ENCODE measurements at places on chromosomes 12 and 14. TPM values are rescaled to one million over a fixed set of nuclear protein-coding genes. Genes with fewer than 3 reads are reported as not detected.
A peak's percentile ranks its signal among the peaks of the same experiment; 100 is the strongest.

GRCh38 chr12:11238275-11238674 lies 31.2 kb downstream of the PRB3 start:
- no peak overlapping the region for H3K27ac ChIP-seq
- no peak for DNase-seq
- H3K4me3 ChIP-seq: no peak overlapping the region

- H3K4me3 ChIP-seq: no peak overlapping the region
- peaks cover 33% of the 10 kb centered on the region for H3K27me3 ChIP-seq
- DNase-seq: no peak
- H3K36me3 ChIP-seq: no peaks in the 10 kb centered on the region
- no peak overlapping the region for H3K27ac ChIP-seq
Measured at GRCh38 chr14:24984846-24985589, 64.9 kb downstream of the STXBP6 start.

Gene KRT4
- total RNA-seq: not detected

DNA sequence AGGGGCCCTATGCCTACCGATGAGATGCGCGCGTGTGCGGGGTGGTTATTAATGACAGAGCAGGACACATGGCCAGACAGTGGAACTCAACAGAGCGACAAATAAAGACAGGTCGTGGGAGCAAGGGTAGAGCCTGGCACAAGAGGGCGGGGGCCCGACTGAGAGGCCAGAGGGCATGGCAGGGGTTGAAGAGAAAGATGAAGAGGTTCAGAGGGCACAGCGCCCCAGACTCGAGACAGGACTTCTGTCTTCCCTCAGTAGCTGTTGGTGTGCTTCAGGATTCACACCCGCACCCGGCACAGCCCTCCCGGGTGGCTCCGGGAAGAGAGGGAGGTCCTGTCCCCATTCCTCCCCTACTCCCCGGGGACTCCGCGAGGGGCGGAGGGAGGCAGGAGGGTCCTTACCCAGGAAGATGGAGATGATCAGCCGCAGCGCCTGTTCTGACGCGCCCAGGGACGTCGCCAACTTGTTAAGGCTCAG lies 366 bp downstream of the LPCAT3 start:
- peaks cover 2% of the 10 kb centered on the region for H3K36me3 ChIP-seq
- peaks cover 43% of the 10 kb centered on the region for H3K4me1 ChIP-seq
- peak; percentile 46 for DNase-seq
- no peaks in the 10 kb centered on the region for H3K27me3 ChIP-seq

DNA sequence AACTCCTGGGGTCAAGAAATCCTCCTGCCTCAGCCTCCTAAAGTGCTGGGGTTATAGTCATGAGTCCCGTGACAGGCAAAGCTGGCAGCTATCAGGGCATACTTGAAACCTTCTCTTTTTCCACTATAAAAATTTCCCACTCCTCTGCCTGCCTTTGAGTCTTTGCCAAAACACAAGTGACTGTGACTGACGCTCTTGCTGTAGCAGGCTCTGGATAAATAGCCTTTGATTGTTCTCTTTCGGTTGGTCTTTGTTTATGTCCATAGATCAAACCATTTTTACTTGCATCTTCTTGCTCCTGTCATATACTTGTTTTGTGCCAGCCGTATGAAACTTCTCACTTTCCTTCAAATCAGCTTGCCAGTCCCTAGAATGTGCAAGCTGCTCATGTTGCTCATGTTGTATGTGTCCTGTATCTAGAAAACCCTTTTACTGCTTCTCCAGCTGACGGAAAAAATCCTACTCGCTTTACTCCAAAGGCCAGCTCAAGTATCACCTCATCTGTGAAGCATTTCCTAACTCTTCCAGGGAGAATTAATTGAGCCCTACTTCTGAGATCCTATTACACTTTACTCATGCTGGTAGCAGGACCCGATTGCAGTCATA lies 73.1 kb downstream of the RESF1 start:
- no peak for DNase-seq
- H3K27me3 ChIP-seq: no peaks in the 10 kb centered on the region
- H3K4me1 ChIP-seq: peaks cover 22% of the 10 kb centered on the region
- H3K4me3 ChIP-seq: no peak overlapping the region

Gene GALNT16
- 0.05 TPM for total RNA-seq

DNA sequence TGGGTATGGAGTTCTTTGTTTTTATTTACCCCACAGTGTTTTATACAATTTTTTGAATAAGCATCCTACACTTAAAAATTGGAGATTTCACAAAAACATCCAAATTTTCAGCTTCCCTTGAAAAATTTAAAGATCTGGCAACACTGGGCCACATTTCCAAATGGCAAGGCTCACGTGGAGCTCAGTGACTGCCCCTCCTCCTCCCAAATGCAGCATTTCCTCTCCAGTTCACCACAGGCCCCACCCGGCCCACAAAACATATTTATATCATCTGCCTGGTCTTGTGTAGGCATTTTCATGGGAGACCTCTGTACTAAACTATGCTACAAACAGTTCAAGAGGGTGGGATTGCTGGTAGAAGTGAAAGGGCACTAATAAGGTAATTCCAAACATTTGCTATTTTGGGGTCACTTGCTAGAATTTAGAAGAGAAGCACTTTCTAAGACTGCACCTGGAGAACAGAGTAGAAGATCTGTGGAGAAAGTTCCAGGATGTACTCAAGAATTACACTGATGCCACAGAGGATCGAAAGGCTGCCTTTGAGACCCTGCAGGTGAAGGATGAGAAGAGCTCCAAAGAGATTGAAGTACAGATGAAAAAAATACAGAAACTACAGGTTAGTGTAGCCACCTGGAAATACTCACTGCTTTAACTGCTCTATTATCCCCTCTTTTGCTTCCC lies 7.3 kb downstream of the FKBP11 start:
- peak overlapping the region; percentile 90 for H3K27ac ChIP-seq
- peak overlapping the region; percentile 44 for H3K4me3 ChIP-seq
- peaks cover 35% of the 10 kb centered on the region for H3K4me1 ChIP-seq
- H3K27me3 ChIP-seq: no peaks in the 10 kb centered on the region
- H3K36me3 ChIP-seq: peaks cover 4% of the 10 kb centered on the region
- DNase-seq: no peak

GRCh38 chr14:68945585-68946488 lies 33.3 kb downstream of the ACTN1 start:
- H3K4me1 ChIP-seq: peaks cover 80% of the 10 kb centered on the region
- H3K36me3 ChIP-seq: no peaks in the 10 kb centered on the region
- peak overlapping the region; percentile 72 for H3K27ac ChIP-seq
- peak overlapping the region; percentile 52 for H3K4me3 ChIP-seq

DNA sequence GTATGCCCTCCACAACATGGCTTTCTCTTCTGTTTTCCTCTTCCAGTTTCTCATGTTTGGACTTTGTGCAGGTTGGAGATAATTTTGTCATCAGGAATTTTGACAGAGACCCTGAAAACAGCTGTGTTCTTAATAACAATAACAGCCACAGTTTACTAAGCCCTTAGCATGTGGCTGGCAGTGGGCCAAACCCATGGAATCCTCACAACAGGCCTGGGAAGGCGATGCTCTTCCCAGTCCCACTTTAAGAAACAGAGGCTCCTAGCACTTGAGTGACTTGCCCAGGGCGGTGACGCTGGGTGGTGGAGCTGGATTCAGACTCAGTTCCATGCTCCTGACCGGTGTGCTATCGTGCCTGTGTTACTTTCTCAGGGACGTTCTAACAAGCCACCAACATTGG lies 20.1 kb upstream of the PLEKHG3 start:
- no peak overlapping the region for H3K27ac ChIP-seq
- no peaks in the 10 kb centered on the region for H3K36me3 ChIP-seq
- H3K4me1 ChIP-seq: peaks cover 8% of the 10 kb centered on the region
- no peak overlapping the region for H3K4me3 ChIP-seq
- H3K27me3 ChIP-seq: no peaks in the 10 kb centered on the region

GRCh38 chr14:59482541-59483331 lies 1.5 kb downstream of the L3HYPDH start:
- no peak for DNase-seq
- peaks cover 56% of the 10 kb centered on the region for H3K4me1 ChIP-seq
- peaks cover 3% of the 10 kb centered on the region for H3K36me3 ChIP-seq

Gene OTX2
- total RNA-seq: not detected

Gene MTA1
- total RNA-seq: 125 TPM

DNA sequence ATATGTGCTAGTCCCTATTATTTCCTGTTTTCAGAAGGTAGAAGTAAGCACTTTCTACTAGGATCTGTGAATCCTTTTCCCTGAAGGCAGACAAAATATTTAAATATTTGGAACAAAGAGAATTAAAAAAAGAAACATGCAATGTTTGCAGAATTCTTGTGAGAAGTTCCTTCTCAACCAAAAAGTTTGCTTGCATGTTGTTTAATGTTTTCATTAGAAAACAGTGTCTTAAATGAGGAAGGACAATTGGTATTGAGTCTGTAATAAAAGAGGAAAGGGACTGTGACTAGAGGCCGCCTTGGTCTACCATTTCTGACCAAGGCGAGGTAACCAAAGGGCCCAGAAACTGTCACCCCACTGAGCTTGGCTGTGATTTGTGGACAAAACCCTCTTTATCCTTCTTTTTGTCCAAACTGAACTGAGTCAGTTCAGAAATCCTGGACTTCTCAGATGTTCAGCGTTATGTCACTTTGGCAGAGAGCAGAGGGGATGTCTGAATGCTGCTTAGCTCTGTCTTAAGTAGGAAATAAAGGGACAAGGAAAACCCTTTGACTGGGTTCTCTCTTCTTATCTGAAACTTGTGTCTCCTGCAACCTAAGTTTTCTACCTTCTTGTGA lies 129.8 kb upstream of the CPM start:
- no peak overlapping the region for H3K4me3 ChIP-seq
- no peaks in the 10 kb centered on the region for H3K27me3 ChIP-seq
- DNase-seq: no peak
- H3K27ac ChIP-seq: no peak overlapping the region

Gene NTS
- total RNA-seq: not detected

Gene SERPINA9
- total RNA-seq: not detected

DNA sequence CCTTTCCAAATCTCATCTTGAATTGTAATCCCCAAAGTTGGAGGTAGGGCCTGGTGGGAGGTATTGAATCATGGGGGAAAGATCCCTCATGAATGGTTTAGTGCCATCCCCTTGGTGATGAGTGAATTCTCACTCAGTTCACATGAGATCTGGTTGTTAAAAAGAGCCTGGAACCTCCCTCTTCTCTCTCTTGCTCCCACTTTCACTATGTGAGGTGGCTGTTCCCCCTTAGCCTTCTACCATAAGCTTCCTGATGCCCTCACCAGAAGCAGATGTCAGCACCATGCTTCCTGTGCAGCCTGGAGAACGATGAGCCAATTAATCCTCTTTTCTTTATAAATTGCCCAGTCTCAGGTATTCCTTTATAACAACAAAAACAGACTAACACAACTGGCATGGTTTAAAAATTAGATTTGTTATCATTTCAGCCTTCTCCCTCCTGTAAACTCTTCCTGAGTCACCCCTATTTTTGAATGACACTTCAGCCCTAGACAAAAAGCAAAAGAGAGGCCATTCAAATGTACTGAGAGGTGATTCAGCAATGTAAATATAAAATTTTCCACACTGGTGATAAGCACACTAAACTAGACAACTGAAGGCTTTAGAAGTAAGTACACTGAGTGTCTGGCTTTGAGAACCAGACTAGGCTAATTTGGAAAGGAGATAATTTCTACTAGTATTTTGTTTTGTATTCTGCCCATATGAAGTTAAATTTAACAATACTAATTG lies 212.1 kb upstream of the ABCD2 start:
- no peak overlapping the region for H3K4me3 ChIP-seq
- H3K4me1 ChIP-seq: no peaks in the 10 kb centered on the region
- H3K27me3 ChIP-seq: no peaks in the 10 kb centered on the region
- no peak overlapping the region for H3K27ac ChIP-seq
- no peak for DNase-seq

Gene SLC17A8
- not detected for total RNA-seq

GRCh38 chr14:99188731-99189191 lies 83.2 kb downstream of the BCL11B start:
- DNase-seq: peak; percentile 76
- peak overlapping the region; percentile 98 for H3K4me3 ChIP-seq
- H3K36me3 ChIP-seq: peaks cover 6% of the 10 kb centered on the region
- peaks cover 95% of the 10 kb centered on the region for H3K4me1 ChIP-seq
- no peaks in the 10 kb centered on the region for H3K27me3 ChIP-seq
- peak overlapping the region; percentile 98 for H3K27ac ChIP-seq

DNA sequence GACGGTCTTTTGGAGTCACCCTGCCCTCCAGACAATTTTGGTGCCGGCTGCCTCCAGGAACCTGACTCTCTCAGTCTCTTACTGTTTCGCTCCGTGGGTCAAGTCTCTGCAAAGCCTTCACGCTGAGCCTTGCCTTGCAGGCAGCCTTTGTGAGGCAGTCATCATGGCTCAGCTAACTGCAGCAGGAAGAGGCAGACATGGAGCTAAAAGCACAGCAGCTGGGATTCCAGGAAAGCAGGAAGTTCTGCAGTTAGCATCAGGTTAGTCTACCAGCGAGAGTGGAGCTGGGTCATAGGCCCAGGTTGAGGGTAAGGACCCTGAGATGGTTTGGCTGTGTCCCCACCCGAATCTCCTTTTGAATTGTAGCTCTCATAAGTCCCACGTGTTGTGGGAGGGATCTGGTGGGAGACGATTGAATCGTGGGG lies 305.4 kb downstream of the PCNX1 start:
- H3K36me3 ChIP-seq: peaks cover 5% of the 10 kb centered on the region
- peaks cover 8% of the 10 kb centered on the region for H3K27me3 ChIP-seq
- peaks cover 13% of the 10 kb centered on the region for H3K4me1 ChIP-seq
- no peak overlapping the region for H3K27ac ChIP-seq
- no peak for DNase-seq

DNA sequence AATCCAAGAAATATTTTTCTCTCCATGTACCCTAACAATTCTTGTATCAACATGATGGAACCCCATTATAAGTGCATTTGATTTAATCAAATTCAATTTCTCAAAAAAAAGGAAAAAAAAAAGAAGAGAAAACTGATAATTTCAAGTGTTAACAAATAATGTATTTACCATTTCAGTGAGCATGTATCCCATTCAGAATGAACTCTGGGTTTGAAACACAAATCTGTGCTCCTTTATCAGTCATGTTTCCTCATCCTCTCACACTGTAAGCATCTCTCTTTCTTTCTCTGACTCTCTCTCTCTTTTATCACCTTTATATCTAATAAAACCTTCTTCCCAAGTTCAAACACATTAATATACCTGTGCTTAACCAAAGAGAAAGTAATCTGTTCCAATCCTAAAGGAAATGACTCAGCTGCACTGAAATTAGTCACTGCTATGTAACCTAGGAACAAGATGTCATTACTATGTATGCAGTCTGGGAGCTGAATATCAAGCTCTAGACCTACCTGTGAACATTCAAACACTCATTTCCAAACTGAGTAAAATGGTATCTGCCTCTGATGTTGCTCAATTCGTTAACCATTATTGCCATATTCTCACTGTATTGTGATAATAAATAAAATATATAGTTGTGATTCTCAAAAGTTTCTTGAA lies 135.0 kb upstream of the LRIG3 start:
- H3K4me1 ChIP-seq: peaks cover 8% of the 10 kb centered on the region
- DNase-seq: no peak
- no peaks in the 10 kb centered on the region for H3K27me3 ChIP-seq
- no peak overlapping the region for H3K4me3 ChIP-seq
- H3K27ac ChIP-seq: no peak overlapping the region
- H3K36me3 ChIP-seq: no peaks in the 10 kb centered on the region

Gene HOTAIR
- not detected for total RNA-seq

Gene OVCH1
- not detected for total RNA-seq

- DNase-seq: no peak
- no peaks in the 10 kb centered on the region for H3K4me1 ChIP-seq
- no peaks in the 10 kb centered on the region for H3K36me3 ChIP-seq
Measured at GRCh38 chr14:76697246-76697905, 63.9 kb upstream of the VASH1 start.

Gene TSHR
- total RNA-seq: not detected

All from activated T-cell treated with anti-CD3 and anti-CD28 coated beads, Interleukin-2, amount 50 U/mL, for 72 hours (primary cell).